ENCODE measurements at places on chromosomes 13 and 19.

GRCh38 chr19:48469289-48469881, at the start of gene CYTH2:
TSS of gene CYTH2 (plus strand) at chr19:48469369. CDS start at chr19:48469508, 139 bp downstream.
- DNase-seq: peak; percentile 61

- peak; percentile 13 for DNase-seq
These were observed 175.3 kb downstream of the ZIC5 start for GRCh38 chr13:99796175-99796819.

- no peak for DNase-seq
These were observed 545.9 kb upstream of the MIR17HG start for GRCh38 chr13:90801621-90802020.

DNA sequence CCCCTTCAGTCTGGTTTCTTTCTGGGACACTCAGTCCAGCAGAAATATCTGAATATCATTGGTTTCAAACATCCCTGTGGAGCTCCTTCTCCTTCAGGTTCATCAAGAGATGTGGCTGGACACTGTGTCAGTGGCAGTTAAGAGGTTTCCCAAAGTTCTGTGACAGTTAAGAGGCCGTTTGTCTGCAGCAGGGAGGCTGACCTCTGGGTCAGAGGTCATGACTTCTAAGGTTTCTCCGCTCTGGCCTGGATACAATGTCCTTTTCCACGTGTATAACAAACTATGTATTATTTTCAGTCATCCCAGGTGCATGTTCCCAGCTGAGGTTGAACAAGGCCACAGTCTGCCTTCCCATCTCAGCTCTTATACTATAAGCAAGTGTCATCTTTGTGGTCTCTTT, 174.9 kb downstream of the B3GLCT start:
- no peak for DNase-seq

DNA sequence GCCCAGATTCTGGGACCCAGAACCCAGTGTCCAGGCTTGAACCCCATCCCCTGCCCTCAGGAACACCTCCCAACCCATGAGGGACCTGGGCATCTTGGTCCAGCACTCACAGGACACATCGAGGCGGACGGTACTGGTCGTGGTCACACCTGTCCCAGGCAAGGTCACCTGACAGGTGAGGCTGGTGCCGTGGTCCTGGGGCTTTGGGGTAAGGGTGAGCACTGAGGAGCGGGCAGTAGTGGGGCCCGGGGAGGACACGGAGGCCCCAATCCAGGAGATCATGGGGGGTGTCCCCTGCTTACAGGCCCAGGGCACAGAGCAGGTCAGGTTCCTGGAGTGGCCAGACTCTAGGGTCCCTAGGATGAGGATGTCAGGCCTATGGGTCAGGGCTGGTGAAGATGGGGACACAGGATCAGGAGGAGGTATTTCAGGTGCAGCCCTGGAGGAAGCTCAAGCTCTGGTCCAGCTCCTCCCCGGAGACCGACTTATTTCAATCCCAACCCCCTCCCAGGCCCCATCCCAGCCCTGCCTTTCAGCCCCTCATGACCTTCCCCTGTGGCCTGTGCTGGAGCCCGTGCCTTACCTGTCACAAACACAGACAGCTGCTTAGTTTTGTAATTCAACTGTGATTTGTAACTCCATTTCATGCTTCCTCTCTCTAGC, 772 bp downstream of the SIGLEC8 start:
- no peak for DNase-seq

- DNase-seq: no peak
These were observed at the start of gene TTYH1 for GRCh38 chr19:54415208-54415900. TSS of gene TTYH1 (plus strand) at chr19:54415464. CDS start at chr19:54415553, 89 bp downstream.

- DNase-seq: no peak
These were observed 76.5 kb downstream of the PCDH20 start for GRCh38 chr13:61339054-61339621.

DNA sequence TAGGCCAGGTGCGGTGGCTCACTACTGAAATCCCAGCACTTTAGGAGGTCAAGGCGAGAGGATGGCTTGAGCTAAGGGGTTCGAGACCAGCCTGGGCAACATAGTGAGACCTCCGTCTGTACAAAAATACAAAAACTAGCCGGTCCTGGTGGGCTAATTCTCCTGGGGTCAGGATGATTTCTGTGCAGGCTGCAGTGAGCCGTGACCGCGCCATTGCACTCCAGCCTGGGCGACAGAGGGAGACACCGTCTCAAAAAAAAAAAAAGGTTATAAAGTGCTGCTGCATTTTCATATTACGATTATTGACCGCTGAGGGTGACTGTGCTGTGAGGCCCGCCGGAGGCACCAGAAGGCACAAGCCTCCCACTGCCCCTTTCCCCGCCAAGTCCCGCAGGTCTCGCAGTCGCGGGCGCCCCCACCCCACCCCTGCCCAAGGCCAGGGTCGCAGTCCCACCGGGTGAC, 477 bp upstream of the PLEKHF1 start:
- no peak for DNase-seq

DNA sequence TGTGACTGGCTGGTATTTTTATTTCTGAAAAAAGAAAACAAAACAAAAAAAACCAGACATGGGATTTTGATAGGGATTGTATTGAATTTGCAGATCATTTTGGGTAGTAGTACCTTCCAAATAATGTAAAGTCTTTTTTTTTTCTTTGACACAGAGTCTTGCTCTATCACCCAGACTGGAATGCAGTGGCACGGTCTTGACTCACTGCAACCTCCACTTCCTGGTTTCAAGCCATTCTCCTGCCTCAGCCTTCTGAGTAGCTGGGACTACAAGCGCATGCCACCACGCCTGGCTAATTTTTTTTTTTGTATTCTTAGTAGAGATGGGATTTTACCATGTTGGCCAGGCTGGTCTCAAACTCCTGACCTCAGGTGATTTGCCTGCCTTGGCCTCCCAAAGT, 4.2 kb downstream of the ZNF101 start:
- DNase-seq: no peak

- DNase-seq: no peak
These were observed 14.7 kb downstream of the MAG start for GRCh38 chr19:35306473-35307246.

GRCh38 chr19:5891938-5892771, 11.4 kb downstream of the NDUFA11 start:
- DNase-seq: peak; percentile 38

GRCh38 chr13:73417012-73417615, 358.3 kb downstream of the KLF5 start:
- DNase-seq: no peak

DNA sequence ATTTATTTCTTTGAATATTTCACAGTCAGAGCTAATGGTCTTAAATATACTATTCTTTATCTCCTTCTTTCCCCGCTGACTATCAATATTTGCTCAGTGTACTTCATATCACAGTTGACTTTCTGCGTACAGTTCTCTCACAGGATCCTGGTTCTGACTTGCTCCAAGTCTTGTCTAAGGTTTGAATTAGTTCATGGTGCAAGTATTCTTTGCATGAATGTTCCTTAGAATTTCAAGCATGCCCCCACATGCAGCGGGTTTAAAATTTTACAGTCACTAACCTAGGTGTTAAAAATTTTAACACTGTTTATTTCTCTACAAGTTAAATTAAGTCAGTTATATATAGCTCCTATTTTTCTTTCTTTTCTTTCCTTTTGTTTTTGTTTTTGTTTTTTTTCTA, 20.8 kb upstream of the KLF12 start:
- DNase-seq: no peak

DNA sequence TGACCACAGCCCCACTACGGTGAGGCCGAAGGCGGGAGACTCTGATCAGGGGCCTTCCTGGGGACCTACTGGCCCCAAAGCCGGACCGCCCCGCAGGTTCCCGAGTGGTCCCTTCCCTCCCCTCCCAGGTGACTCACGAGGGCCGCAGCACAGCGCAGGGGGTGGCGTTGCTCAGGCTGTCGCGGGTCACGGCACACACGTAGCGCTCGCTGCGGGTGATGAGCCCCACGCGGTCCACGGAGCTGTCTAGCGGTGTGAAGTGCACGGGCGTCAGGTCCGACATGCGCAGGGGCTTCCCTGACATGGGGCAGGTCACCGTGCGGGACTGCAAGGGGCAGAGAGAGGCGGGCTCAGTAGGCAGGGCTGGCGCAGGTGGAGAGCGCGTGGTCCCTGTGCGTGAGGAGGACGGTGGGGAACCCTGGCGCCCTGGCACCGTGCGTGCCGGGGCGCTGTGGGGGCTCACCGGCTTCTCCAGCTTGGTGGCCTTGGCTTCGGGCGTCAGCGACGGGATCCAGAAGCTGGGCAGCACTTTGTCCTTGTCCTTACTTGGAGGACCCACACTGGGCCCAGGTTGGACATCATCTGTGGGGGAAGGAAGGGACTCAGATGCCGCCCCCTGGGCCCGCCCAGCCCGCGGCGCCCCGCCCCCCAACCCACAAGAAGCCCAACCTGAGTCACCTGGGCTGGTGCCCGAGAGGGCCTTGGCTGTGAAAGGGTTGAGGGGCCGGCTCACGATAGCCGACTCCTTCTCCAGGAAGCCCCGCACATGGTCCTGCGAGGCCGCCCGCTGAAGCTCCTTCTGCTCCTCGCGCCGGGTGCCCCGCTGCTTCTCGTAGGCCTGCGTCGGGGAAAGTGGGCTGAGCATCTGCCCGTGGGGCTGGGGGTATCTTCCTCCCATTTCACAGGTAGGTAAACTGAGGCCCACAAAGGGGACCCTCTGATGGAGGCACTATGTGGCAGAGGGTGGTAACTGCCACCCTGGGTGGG, 23.7 kb downstream of the NOSIP start:
- no peak for DNase-seq

GRCh38 chr13:58728126-58728525, 1096.6 kb downstream of the PCDH17 start:
- no peak for DNase-seq

DNA sequence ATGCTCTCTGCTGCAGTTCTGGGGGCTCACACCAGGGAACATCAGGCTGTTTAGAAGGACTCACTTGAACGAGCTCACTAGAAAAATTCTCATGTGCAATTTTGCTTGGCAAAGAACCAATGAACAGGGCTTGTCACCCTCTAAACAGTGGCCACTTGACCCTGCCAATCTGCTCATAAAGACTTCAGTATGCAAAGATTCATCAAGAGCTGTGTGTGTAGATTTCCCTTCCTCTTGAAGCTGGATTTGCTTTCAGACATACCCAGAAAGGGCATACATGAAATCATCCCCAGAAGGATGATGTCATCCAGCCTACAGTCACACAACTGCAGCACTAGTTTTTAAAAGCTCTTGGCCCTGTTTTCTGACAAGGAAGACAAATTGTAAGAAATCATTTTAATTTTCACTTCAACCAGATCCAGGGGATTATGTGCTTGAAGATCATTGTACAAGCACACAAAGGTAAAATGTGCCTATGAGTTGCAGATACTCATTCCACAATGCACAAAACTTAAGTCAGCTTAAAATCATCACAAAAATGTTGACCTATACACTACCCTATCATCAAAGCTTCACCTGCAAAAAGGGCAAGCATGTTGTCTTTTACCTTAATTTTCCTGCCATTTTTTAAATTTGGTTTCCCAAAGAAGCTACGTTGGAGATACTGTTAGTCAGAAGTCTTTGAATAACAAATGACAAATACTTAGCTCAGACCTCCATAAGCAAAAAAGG, 5.2 kb upstream of the STK24 start:
- DNase-seq: peak; percentile 85

GRCh38 chr13:53411463-53411862, 382.9 kb downstream of the OLFM4 start:
- no peak for DNase-seq

DNA sequence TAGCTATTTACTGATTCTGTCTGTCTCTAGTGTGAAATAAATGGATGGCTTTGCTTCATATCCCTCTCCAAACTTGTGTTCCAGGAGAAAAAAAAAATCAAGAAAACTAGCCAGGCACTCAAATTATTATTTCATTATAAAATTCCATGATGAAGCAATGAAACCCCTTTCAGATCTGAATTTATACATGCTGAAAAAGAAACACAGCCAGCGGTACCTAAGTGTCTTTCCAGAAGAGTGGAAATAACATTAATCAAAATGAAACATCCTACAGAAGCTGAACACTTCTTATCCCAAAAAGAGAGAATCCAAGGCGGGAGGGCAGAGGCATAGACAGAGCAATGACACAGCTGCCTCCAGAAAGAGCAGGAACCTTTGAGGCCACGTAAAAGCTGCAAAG, 15.9 kb downstream of the ENOX1 start:
- no peak for DNase-seq

DNA sequence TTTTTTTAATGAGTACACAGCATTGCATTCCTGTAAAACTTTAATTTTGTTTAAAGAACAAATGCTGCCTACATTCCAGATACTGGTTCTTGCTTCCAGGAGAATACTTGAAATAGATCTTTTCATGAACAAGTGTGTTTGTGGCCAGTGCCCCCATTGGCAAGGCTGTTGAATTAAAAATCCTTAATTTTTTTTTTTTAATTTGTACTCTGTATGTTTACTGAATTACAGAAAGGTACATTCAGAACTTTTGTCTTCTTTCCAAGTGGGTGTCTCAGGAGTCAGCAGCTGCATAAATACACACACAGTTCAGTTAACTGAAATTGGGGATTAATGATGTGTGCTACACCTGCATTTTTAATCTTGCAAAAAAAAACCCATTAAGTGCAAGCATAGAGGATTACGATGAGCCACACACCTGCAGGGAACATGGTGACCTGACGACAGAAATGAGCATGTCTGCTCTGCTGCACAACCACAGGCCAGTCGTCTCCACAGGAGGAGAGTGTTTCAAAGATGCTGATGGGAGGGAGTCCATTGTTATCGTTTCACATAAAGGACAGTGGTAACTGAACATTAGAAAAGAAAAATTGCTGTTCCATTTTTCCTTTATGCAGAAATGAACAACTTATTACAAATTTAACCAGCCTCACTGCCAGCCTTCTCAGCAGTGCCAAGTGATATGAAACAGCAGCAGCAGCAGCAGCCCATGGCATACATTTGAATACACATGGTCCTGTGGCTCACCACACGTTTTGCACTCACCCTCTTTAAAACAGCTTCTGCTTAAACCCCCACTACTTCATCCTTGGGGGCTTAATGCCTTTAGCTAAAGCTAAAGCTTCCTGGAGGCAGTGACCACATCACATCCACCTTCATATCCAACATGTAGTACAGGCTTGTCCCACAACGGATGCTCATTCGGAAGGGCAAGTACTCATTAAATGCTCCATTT, 72.3 kb upstream of the RFC3 start:
- DNase-seq: no peak

- no peak for DNase-seq
These were observed 113.9 kb upstream of the TMTC4 start for GRCh38 chr13:100788540-100788939.

GRCh38 chr19:5106191-5106726, 137.3 kb downstream of the KDM4B start:
- DNase-seq: no peak

GRCh38 chr19:5792224-5792623, 1.3 kb upstream of the DUS3L start:
- no peak for DNase-seq

DNA sequence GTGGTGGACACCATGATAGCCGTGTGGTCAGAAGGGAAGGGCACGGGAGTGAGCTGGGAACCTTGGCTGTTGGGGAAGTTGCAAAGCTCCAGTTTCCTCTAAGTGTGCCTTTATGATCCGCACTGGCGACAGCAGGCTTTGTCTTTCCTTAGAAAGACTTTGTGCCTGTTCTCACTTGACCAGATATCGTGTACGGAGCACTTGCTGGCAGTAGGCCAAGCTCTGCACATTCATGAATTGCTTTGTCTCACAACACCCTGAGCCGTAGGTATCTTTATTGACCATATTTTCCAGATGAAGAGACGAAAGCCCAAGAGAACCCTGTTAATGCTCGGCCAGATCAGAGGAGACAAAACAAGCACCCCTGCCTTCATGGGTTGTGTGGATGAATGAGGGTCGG, 15.1 kb downstream of the CUL4A start:
- DNase-seq: no peak
